ENCODE measurements at places on chromosomes 3 and 15.
A peak's percentile ranks its signal among the peaks of the same experiment; 100 is the strongest.

DNA sequence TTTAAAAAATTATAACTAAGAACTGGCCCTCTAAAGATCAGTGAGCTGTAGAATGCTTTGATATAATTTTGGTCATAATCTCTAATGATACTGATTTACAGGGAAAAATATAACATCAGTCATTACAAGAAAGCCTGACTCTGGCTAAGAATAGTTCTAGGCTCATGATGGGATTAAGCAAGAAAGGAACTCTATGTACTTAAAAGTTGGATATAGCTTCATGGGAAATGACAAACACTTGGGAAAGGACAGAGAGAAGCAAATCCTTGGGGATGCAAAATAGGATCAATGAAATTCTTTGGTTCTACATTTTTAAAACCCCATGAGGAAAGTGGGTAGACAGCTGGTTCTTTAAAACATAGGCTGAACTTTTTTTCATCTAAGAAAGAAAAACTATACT lies 472.7 kb upstream of the NR2F2 start:
- no peak for DNase-seq

DNA sequence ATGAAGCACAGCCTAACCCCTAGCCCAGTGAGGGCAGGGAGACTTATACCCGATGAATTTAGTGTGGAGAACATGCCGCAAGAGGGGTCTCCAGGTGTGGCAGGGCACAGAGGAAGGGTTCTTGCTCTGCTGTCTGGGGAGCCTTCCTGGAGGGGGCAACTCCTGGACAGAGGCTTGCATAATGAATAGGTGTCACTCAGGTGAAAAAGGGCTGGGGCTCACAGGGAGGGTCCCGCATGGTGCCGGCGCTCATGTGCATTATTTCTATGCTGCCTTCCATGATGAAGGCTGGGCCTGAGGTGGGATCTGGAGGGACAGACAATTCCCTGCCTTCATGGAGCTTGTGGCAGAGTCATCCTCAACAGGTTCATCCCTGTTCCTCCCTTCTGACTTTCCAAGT lies 51.5 kb downstream of the ITGA11 start:
- DNase-seq, result no peak

DNA sequence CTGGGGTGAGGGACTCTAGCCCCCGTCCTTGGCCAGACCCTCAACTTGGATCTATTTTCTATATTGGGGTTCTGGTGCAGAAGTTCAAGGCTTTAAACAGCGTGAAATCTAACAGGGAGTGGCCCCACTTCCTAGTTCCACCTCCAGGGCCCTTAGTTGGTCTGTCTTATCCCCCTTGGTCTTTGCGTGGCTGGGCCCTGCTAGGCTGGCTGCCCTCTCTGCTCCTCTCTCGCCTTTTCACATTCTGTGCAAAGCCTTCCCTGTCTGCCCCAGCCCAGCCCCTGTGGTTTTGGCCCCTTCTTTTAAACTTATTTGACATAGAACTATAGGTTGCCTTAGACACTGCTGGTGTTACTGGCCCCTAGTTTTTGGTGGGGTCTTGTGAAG lies 5.6 kb downstream of the PPCDC start:
- no peak for DNase-seq

DNA sequence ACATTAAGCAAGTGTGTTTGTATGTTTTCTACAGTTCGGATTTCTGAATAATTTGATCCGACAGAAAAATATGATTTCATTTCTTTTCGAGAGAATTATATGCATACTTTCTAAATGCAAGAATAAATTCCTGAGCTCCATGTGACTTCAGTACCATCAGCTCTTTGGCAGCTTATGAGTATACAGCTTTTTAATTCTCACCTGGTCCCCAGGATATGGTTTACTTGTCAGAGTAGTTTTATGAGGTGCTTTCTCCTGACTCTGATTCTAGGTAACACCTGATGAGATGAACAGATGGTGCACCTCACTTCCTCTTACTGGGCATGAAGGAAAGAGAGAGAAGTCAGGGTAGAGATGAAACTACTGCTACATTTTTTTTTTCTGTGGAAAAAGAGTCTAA lies 3.1 kb downstream of the HGD start:
- no peak for DNase-seq

DNA sequence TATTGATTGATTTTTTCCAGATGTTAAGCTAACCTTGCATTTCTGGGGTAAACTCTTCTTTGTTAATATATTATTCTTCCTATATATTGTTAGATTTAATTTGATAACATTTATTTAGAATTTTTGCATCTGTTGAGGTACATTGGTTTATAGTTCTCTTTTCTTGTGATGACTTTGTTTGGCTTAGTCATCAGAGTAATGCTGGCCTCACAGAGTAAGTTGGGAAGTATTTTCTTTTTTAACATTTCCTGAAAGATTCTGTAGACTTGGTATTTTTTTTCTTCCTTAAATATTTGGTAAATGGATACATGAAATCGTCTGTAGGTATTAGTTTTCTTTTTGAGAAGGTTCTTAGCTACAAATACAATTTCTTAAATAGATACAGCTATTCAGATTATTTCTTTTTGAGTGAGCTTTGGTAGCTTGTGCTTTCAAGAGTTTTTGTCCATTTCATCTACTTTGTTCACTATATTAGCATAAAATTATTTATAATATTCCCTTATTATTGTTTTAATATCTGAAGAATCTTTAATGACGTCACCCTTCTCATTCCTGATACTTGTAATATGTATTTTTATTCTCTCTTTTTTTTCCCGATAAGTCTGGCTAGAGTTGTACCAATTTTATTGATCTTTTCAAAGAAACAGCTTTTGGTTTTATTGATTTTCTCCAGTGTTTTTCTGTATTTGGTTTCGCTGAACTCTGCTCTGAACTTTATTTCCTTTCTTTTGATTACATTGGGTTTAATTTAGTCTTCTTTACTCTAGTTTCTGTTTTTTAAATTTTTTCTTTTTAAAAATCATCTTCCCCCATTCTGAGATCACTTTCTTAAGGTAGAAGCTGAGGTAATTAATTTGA lies 6.5 kb upstream of the HPS3 start:
- DNase-seq, result no peak

DNA sequence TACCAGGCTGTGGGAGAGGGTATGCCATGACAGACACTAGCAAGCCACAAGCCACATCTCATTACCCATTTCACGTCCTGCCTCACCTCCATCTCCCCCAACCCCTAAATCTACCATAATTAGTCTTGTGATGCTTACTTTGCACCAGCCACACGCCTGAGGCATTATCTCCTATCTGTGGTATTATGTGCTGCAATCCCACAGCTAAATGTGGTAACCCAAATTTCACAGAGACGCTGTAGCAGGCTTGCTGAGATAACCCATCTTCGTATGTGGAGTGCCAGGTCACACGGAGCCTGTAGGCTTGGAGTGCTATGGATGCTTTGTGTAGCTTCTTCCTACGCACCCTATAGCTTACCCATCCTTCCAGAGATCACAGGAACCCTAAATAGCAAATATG lies 256.7 kb upstream of the KCNH8 start:
- DNase-seq, result no peak

GRCh38 chr3:154242766-154243165 lies 81.5 kb downstream of the DHX36 start:
- DNase-seq, result no peak

GRCh38 chr3:43540624-43541023 lies 81.2 kb downstream of the ANO10 start:
- no peak for DNase-seq

DNA sequence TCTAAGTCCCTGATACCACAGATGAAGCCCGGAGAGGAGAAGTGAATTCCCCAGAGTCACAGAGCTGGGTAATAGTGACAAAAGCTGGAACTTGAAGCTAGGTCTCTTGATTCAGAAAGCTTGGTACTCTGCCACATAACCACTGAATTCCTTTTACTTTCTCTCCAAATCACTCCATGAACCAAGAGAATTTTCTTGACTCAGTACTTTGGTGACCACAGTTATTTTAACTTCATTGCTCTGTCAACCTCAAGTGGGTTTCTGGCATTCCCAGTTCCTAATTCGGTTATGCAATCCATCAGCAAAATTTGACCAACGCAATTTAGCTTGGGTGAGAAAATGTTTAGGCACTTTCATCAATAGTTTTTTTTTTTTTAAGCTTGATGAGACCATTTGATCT lies 61.0 kb upstream of the PPARG start:
- DNase-seq, result peak; percentile 20

DNA sequence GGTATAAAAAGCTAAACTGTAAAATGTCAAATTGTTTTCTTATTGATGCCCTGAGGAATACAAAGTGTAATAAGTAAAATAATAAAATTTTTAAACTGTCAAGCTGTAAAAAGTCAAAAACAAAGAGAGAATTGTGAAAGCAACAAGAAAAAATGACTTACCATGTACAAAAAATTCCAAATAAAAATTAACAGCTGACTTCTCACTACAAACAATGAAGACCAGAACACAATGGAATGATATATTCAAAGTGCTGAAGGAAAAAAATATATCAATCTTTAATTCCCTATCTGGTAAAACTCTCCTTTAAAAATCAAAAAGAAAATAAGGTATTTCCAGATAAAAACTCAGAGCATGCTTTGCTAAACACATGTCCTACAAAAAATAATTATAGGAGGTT lies 883.5 kb downstream of the IGSF11 start:
- DNase-seq, result no peak

GRCh38 chr3:158200955-158201354 lies 91.1 kb downstream of the RSRC1 start:
- no peak for DNase-seq

DNA sequence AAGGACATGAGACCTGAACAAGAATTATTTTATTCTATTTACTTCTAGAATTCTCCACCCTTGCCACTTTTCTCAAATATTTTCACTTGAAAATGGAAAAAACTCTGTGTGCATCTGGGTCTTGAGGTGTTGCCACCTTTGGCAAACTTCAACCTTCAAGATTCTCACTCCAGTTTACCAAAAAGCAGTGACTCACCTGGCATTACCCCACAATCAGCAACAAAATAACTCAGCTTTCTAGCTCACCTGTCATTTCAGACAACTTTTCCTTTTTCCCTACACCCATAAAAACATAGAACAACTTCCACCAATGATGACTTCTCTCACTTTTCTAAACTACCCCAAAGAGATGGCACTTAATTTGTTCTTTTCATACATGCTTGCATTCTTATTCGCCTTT lies 115.8 kb downstream of the DUT start:
- no peak for DNase-seq

DNA sequence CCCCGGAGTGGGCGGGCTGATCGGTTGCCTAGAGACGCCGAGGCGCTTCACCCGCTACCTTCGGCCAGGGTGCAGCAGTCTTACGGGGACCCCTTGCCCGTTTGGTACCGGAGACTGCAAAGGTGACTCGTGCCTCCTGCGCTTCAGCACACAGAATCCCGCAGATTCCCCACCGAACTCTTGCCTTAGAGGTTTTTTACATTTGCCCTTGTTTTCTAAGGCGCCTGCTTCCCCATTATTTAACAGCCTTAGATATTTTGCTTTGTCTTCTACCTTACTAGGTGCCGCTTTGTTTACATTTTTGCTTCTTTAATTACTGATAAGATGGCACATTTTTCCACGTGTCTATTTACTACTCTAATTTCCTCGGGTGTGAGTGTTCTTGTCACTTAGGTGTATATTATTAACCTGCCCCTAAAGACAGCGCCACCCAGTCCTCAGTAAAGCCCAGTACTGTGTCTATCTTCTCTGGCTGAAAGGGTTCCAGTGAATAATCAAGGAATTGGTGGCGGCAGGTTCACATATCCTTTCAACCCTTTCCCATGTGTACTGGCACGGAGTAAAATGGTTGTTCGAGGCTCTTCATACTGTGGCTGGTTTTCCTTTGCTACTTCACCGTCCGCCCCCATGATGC lies 573 bp upstream of the CEP152 start:
- DNase-seq, result no peak

DNA sequence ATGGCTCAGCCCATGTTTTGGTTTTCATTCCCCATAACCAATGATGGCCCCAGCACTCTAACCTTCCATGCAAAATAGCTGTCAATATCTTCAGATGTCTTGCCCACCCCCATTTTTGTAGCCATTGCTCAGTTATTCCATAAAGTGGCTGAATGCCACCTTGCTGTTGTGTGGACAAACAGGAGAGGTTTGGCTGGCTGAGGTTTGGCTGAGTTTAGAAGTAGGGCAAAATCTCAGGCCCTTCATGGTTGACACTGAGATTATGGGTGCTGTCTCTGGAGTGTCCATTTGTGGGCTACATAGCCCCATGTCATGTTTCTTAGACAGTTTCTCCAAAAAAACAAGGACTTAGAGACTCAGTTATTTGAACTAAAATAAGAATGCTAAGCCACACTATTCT lies 96.9 kb downstream of the TCF12 start:
- no peak for DNase-seq

DNA sequence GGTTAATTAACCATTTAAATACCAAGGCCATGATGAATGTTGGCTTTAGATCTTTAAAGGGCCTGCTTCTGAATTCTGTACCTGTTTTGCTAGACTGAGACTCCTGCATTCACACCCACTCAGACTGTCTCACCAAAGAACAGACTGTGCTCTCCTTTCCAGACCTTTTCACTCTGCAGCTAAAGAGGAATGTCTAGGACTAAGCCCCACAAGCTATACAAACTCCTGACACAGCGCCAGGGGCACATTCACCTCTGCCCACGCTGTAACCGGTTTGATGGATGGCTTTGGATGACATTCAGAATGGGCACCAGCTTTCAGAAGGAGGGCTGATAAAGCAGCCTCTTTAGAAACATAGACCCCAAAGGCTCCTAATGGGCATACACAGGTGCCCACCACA lies 200.1 kb downstream of the KCNMB2 start:
- DNase-seq, result no peak

DNA sequence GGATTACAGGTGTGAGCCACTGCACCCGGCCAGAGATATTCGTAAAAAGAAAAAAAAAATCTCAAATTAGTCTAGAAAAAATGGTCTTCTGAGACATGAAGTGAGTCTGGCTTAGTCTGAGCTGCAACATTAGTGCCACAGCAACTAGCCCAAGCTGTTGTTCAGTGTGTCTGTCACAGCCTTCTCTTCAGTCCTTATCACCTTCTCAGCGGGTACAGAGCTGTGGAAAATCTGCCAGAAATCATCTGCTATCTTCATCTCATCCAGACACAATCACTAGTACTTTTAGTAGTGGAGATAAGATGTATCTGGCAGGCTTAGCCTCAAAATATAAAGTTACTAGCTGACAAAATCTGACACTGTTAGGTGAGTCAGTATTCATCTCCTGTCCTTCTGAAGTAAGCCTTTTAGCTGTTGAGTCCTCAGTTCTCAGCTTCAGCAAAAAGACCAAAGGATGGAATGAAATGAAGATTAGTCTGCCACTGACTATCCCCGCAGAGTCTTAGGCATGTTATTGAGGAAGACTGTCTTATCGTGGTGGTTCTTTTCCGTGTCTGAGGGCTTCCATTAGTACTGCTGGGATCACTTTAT lies 120.5 kb upstream of the CGNL1 start:
- no peak for DNase-seq

DNA sequence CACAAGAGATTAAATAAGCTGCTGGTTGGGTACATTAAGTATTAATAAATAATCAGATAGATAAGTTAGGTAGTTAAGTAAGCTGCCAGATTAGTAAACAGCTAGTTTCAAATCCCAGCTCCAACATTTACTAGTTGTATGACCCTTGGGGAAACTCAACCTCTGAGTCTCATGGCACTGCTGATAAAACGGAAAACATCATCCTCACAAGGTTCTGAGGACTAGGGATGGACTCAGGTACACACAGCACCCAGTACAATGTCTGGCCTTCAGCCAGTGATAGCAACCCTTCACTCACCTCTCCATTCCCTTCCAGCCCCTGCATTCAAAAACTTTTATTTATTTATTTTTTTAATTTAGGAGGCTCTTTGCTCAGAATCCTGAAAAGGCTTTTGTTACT lies 32.3 kb downstream of the B3GNT5 start:
- DNase-seq, result no peak

GRCh38 chr15:31347981-31348803 lies 21.6 kb downstream of the KLF13 start:
- no peak for DNase-seq

Measured in amniotic stem cell (primary cell).